ENCODE measurements at places on chromosomes 5 and 9.

- no peak for DNase-seq
These were observed 4.9 kb upstream of the OLFM1 start for GRCh38 chr9:135082536-135082935.

- DNase-seq, result no peak
These were observed 18.6 kb downstream of the CETN3 start for GRCh38 chr5:90390928-90391327.

DNA sequence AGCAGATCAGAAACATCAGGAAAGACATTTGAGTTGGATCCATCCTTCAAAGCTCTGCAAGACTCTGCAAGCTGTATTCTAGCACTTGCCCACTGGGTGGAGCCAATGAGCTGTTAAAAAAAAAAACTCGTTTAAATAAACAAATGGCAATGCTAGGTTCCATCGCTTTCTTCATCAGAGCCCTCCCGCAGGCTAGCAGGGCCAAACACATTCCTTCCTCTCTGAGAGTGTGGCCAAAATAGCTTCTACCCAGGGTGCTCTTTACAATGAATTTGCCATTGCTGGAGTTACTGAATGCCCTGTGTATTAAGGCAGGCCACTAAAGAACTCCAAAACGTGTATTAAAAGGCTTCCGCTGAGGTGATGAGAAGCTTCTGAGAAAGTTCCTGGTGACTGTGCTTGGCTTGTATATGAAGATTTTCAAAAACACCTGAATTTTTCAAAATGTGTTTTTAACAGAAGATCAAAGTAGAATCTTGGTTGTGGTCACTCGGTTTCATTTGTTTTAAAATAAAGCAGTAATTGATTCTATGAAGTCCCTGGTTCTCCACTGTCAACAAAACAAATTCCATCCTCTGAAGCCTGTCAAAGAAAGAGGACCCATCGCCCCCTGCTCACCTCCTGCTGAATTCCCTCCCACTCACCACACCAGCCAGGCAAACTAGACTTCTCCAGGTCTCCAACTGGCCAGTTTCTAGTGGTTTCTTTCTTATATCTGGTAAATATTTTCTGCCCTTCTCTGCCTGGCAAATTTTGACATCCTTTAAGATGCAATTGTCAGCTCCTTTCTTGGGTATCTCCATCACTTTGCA is 36.5 kb upstream of the EQTN start:
- DNase-seq, result peak; percentile 42

DNA sequence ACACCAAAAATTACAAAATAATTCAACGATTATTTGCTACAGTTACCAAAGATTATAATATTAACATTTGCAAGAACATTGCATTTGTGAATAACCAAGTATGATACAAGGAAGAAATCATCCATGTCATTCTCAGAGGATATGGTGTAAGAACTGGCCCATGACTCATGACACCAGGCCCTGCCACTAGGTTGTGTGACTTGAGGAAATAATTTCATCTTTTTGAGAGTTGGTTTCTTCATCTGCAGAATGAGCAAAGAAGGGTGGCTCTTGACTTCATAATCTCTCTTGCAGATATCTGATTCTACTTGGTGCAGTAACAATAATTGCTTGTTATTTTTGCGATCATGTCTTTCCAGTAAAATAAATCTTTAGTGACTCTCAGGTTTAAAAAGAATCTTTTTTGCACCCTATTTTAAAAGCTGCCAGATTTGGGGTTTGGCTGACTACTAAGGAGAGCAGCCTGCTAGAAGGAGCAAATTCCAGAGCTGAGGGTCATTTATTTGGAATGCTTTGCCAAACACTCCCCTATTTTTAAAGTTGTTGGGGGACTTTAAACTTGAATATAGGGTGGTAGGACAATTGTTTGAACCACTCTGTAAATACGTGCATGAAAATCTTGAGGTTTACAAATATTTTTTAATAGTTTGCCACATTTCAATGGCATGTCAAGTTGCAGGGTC is 23.5 kb downstream of the ITGA1 start:
- no peak for DNase-seq

GRCh38 chr9:13020146-13021040 is 245.6 kb downstream of the LURAP1L start:
- no peak for DNase-seq

GRCh38 chr5:98999631-99000030 is 70.8 kb upstream of the CHD1 start:
- no peak for DNase-seq

DNA sequence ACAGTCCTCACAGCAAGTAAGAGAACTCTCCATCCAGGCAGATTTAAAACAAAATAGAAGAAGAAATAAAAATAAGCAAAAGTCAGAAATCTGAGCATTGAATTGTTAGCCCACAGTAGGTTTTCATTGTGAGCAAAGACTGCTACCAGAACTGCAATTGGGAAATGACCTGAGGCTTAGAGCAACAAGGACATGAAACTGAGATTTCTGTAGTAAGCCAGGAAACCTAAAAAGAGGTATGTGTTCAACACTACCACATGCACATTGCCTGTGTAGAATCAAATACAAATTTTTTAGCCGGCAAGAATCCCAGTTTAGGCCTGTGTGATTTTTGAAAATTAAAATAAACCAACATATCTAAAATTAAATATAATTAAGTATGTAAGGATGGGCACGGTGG is 928.4 kb upstream of the WWC1 start:
- DNase-seq, result no peak

DNA sequence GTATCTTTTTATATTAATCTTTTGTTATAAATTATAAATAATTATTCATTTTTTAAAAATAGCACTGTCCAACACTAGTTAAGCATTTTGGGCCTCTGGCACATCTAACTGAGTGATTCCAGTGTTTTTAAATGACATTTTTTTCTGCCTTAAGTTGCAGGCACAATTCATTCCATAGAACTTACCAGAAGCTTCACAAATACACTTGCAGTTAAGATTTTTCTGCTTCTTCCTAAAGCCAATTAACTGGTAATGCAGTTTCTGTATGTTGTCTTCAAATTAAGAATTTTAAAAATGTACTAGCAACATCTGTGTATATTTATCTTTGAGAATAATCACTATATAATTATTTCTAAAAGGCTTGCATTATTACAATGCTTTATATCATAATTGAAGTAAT is 11.2 kb upstream of the NFIB start:
- no peak for DNase-seq

GRCh38 chr5:40150896-40151295 is 528.8 kb upstream of the PTGER4 start:
- no peak for DNase-seq

DNA sequence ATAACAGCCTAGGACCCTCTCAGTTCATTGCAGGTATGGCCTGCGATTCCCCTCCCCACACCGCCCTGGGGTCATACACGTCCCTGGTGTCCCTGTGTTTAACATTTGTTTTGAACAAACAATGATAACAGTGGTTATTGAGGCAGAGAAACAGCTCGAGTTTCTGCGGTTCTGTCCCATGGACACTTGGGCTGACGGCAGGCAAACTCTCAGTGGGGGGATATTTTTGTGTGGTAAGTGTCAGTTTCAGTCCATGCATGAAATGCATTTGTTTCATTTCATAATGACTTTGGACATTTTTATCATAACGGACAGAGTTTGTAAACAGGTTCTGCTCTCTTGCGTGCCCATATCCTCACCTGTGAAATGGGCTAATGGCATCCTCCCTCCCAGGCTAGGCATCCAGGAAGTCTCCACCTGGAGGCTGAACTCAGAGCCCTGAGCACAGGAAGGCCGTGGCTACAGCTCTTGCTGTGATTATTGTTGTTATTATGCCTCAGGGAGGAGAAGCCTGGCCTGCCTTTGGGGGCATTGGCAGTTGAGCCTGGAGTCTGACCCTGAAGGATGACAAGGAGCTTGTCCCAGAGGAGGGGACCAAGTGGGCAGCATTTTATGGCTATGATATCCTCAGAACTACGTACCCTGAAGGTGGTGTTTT is 190.9 kb downstream of the GADD45G start:
- no peak for DNase-seq

GRCh38 chr9:131333771-131334628 is 44.5 kb downstream of the PLPP7 start:
- DNase-seq, result no peak

GRCh38 chr9:107976767-107977166 is 487.2 kb upstream of the KLF4 start:
- no peak for DNase-seq

DNA sequence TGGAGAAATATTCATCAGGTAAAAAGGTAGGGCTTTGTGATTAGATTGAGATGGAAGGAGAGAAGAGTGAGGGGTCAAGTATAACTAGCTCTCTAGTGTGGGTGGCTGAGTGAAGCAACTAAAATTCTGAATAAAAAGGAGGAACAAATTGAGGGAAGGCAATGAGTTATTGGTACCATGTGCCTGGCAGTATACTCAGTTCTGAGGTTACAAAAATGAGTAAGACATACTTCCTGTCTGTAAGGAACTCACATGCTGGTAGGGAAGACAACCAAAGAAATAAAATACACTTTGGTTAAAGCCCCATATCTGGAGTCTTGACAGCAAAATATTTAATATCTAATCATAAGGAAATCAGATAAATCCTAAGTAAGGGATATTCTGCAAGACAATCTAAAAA is 476.8 kb upstream of the C9orf72 start:
- DNase-seq, result no peak

- no peak for DNase-seq
These were observed 3.7 kb downstream of the PCDHGA12 start for GRCh38 chr5:141434006-141434405.

DNA sequence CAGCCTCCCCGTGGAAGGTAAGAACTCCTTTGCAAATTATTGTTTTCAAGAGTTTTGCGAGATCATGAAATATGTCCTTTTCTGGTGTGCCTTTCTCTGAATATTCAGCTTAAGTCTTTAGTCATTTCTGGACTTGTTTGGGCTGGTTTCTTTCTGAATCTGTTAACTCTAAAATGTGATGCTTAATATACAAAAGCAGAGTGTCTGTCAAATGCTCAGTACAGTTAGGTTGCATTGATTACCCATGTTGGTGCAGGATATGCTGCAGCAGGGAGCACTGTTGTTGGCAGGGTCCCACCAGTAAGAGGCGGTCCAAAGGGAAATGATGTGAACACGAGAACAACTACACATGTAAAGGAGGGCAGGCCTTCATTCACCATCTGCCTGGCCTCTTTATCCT is 47.7 kb downstream of the SPTAN1 start:
- no peak for DNase-seq

DNA sequence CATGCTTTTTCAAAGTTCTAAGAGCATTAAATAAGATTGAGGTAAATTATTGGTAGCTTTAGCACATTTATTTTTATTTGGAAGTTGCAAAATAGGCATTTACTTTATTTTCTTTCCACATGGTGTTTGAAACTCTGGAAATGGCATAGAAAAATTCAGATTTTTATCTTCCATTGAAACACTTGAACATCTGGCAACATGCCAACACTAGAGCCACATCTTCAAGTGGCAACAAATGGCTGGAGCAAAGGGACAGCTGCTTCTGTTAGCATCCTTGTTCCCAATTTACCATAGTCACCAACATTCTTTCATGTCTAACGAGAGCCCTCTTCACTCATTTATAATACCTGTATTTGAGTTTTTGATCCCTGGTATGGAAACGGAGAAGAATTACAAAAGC is 539.9 kb downstream of the ZNF608 start:
- no peak for DNase-seq

DNA sequence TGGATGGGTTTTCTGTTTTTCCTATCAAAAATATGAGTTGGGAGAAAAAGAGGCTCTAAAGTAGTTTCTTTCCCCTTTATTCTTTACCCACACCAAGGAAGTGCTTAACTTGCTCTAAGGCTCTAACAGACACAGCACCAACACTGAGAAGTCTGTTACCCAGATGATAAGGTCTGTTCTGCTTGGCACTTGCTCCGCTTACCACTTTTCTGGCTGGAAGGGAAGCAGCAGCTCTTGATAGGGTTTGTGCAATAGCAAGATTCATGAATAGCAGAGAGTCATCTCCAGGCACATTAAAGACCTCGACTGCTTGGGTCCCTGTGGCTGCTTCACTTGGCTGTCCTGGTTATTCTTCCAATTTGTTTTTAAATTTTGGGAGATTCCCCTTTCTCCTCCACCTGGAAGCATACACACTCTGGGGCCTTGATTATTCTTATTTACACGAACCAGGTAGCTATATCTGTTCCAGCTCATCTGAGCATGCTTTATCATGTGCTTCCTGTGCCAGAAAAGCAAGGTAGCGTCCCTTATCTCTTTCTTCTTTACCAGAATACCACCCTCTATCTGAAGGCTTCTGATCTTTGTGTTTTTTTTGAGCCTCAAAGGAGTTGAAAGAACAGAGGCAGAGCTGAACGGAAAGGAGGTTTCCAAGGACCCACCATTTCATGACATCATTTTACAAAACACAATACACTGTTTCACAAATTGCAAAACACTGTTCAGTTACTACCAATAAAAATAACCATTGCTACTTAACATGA is 24.8 kb downstream of the PPP3R2 start:
- no peak for DNase-seq

DNA sequence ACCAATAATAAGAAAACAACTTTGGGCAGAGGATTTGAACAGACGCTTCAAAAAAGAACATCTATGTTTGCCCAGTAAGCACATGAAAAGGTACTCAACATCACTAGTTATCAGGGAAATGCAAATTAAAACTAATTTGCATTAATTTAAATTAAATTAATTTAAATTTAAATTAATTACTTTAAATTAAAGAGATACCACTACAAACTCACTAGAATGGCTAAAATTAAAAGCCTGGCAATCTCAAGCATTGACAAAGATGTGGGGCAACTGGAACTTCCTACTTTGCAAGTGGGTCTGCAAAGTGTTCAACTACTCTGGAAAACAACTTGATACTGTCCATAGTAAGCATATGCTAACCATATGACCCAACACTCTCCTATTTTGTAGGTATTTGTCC is 32.1 kb upstream of the ELL2 start:
- no peak for DNase-seq

GRCh38 chr9:93434056-93434455 is 17.4 kb upstream of the FAM120A start:
- DNase-seq, result no peak

DNA sequence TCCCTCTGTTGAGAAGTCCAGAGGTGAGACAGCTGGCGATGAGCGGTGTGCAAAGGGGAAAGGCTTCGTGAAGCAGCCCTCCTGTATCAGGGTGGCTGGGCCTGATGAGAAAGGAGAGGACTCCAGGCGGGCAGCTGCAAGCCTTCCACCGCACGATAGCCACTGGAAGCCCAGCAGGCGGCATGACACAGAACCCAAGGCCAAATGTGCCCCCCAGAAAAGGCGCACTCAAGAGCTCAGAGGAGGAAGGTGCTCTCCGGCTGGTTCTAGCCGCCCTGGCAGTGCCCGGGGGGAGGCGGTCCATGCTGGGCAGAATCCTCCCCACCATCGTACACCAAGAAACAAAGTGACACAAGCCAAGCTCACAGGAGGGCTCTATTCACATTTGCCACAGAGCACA is 60.3 kb downstream of the TEX10 start:
- DNase-seq, result no peak

- no peak for DNase-seq
These were observed 36.3 kb upstream of the KCNN2 start for GRCh38 chr5:114325541-114325940.

DNA sequence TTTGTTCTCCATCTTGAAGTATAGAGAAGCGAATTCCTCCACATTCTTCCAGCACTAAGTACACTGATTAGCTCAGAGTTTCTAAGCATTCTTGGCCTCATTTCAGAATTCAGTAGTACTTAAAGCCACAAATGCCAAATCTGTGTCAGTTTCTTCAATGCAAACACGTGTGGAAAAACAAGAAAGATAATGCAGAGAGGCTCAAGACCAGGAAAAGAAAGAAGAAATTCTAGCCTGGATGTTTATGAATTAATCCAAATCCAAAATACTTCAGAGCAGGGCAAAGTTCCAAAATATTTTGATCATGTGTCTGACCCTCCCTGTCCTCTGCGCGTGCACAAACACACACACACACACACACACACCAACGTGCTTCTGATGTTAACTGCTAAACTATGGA is 457.6 kb downstream of the SLCO4C1 start:
- peak; percentile 8 for DNase-seq

- DNase-seq, result no peak
These were observed 74.0 kb upstream of the PRLR start for GRCh38 chr5:35304291-35304690.

Measured in non-pigmented ciliary epithelial cell (primary cell).